ENCODE measurements at places on chromosomes 11 and 22. TPM values are rescaled to one million over a fixed set of nuclear protein-coding genes. Genes with fewer than 3 reads are reported as not detected.
A peak's percentile ranks its signal among the peaks of the same experiment; 100 is the strongest.

Gene PARVG
- 0.21 TPM for total RNA-seq

Gene VWA5A
- total RNA-seq: 42.9 TPM

Gene ATF4
- total RNA-seq: 315 TPM

Gene MS4A7
- total RNA-seq: not detected

Gene GGTLC2
- total RNA-seq: not detected

- no peaks in the 10 kb centered on the region for H3K36me3 ChIP-seq
- no peak overlapping the region for H3K4me3 ChIP-seq
- no peak for DNase-seq
These were observed 3.0 kb upstream of the SLCO2B1 start for GRCh38 chr11:75147875-75148263.

- H3K27me3 ChIP-seq: peaks cover 4% of the 10 kb centered on the region
- no peaks in the 10 kb centered on the region for H3K36me3 ChIP-seq
- H3K4me3 ChIP-seq: peak overlapping the region; percentile 45
- peaks cover 46% of the 10 kb centered on the region for H3K4me1 ChIP-seq
- DNase-seq: no peak
These were observed 43.6 kb upstream of the LINC01488 start for GRCh38 chr11:69437876-69438205.

DNA sequence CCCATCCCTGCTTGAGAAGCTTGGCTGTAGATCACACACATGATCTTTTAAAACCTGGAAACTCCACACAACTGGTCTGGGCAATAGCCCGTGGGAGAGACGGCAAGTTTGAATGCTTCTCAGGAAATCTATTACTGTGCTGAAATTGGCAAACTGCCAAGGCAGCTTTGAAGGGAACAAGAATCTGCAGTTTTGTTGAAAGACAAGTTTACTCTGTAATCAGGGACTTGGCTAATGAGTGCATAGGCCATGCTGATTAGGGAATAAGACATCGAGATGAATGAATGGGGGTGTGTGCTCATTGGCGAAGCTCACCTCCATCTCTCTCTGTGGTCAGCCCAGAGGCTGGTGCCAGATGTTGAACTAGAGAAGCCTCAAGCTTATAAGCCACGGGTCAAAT, 218.8 kb downstream of the HIPK3 start:
- H3K27me3 ChIP-seq: peaks cover 34% of the 10 kb centered on the region
- no peaks in the 10 kb centered on the region for H3K4me1 ChIP-seq
- no peak overlapping the region for H3K27ac ChIP-seq
- H3K4me3 ChIP-seq: no peak overlapping the region

DNA sequence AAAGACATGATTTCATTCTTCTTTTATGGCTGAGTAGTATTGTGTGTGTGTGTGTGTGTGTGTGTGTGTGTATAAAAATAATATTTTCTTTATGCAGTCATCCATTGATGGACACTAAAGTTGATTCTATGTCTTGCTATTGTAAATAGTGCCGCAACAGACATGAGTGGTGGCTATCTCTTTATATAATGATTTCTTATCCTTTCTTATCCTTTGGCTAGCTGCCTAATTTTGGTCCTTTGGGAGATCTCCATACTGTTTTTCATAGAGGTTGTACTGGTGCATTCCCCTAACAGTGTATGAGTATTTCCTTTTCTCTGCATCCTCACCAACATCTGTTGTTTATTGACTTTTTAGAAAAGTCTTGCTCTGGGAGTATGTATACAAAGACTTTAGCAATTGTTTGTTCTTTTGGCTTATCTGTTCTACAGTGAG, 107.0 kb downstream of the STIM1 start:
- no peak for DNase-seq
- H3K4me1 ChIP-seq: peaks cover 23% of the 10 kb centered on the region
- H3K27me3 ChIP-seq: no peaks in the 10 kb centered on the region

DNA sequence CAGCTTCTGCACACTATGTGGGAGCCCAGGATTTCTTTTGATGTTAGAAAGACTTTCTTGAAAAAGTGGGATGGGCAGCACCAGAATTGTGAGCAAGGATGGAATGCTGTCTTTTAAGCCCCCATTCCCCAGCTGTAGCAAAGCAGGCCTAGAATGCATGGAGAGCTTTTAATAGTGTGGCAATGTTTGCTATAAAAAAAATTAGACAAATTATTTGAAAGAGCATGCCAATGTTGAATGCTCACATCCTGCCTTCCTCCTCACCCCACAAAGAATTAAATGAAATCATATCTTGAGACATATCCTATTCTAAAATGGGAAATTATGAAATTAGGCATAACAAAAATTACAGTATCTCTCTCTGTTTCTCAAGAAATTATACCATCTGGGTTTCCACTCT, 154.7 kb downstream of the C11orf91 start:
- peaks cover 3% of the 10 kb centered on the region for H3K36me3 ChIP-seq
- no peak overlapping the region for H3K4me3 ChIP-seq
- H3K27me3 ChIP-seq: peaks cover 12% of the 10 kb centered on the region
- no peak overlapping the region for H3K27ac ChIP-seq
- H3K4me1 ChIP-seq: no peaks in the 10 kb centered on the region

DNA sequence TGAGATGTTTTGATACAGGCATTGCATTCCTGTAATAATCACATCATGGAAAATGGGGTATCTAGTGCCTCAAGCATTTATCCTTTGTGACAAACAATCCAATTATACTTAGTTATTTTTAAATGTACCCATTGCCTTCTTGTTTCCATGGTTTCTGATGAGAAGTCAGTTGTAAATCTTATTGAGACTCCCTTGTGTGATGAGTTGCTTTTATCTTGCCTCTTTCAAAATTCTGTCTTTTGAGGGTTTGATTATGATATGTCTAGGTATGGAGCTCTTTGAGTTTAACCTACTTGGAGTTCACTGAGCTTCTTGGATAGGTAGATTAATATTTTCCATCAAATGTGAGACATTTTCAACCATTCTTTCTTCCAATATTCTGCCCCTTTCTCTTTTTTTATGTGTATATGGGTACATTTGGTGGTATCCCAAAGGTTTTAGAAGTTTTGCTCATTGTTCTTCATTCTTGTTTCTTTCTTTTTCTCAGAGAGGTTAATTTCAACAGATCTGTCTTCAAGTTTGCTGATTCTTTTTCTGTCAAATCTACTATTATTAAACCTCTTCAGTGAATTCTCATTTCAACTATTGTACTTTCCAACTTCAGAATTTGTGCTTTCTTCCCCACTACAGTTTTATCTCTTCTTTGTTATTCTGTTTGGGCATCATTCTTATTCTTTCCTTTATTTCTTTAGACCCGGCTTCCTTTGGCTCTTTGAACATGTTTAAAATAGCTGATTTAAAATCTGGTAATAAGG, 13.7 kb downstream of the NAGA start:
- no peak overlapping the region for H3K4me3 ChIP-seq
- H3K36me3 ChIP-seq: peaks cover 24% of the 10 kb centered on the region
- no peak for DNase-seq
- no peak overlapping the region for H3K27ac ChIP-seq
- H3K27me3 ChIP-seq: no peaks in the 10 kb centered on the region

DNA sequence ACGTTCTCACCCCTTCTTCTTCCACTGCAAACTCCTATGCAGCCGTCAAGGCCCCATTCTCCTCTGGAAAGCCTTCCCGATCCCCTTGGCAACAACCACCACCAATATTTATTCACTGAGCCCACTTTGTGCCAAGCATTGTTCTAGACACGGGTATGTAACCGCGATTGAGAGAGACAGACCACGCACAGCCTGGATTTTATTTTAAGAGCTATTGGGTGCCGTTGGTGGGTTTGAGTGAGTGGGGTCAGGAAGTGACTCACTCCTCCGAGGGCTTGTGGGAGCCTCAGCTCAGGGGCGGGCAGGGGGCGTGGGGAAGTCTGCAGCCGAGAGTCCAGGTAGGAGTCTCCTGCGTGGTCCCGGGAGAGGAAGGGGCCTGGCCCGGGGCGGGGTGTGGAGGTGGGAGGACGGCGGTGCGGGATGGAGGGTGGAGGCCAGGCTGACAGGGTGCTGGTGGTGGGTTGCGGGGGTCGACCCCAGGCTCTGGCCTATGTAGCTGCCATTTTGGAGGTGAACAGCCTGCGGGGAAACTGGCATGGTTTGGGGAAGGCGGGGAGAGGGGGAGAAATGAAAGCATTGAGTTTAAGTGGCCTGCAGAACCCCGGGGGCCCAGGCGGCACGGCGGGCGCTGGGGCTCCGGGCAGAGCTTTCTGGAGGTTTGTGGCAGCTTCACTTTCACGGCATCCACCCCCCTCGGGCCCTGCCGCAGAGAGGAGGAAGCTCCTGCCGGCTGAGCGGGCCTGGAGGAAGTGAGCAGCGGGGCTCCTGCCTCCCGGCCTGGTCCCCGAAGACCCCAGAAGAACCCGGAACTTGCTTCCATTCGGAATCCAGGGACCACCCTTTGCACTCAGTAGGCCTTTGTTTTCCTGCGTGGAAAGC, 547 bp downstream of the PARVG start:
- H3K27ac ChIP-seq: no peak overlapping the region
- H3K4me1 ChIP-seq: peaks cover 12% of the 10 kb centered on the region

DNA sequence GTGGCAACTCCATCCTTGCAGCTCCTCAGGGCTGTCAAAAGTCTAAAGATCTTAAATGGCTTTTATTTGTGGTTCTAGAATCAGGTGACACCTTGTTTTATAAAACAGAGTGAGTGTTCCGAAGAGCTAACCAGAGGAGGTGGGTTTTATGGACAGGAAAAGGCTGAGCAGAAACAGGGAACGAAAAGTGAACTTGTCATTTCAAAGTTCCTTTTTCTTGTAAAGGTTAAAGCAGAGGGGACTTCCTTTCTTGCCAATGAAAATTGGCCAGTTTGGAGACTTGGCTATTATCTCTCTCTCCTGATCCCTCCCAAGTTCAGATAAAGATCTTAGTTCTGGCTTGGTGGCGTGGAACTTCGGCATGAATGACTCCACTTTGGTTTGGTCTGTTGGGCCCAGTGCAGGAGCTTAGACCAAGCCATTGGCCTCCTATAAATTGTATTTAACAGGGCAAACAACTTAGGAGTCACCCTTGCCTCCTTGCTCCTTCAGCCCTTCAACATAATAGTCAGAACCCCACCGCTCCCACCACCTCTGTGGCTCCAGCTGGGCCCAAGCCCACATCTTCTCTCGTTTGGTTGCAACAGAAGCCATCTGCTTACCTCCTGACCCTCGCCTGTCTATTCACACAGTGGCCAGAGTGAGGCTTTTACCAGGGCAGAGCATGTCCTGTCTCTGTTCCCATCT, 102.4 kb upstream of the THY1 start:
- DNase-seq: no peak
- H3K27ac ChIP-seq: no peak overlapping the region
- H3K4me3 ChIP-seq: no peak overlapping the region
- peaks cover 45% of the 10 kb centered on the region for H3K27me3 ChIP-seq

DNA sequence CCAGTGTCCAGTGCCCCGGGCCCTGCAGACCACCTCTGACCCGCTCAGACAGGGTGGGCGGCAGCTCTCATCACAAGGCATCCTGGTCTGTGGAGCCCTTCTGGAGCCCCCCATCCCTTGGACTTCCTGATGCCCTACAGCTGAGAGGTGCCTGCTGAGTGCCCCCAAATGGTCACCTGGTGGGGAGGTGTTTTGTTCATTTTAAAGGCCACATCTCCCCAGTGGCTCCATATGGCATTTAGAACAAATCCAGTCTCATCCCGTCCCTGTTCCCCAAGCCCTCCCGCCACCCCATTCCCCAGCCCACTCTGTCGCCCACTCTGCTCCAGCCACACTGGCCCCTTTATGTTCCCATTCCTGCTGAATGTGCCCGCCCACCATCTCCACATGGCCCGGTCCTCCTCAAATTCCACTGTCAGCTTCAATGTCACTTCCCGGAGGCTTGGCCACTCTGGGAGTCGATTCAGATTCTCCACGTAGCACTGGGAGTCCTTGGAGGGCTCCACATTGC, 32.8 kb downstream of the OSBPL5 start:
- no peak overlapping the region for H3K4me3 ChIP-seq
- no peak overlapping the region for H3K27ac ChIP-seq
- no peaks in the 10 kb centered on the region for H3K4me1 ChIP-seq
- H3K27me3 ChIP-seq: no peaks in the 10 kb centered on the region
- no peak for DNase-seq

DNA sequence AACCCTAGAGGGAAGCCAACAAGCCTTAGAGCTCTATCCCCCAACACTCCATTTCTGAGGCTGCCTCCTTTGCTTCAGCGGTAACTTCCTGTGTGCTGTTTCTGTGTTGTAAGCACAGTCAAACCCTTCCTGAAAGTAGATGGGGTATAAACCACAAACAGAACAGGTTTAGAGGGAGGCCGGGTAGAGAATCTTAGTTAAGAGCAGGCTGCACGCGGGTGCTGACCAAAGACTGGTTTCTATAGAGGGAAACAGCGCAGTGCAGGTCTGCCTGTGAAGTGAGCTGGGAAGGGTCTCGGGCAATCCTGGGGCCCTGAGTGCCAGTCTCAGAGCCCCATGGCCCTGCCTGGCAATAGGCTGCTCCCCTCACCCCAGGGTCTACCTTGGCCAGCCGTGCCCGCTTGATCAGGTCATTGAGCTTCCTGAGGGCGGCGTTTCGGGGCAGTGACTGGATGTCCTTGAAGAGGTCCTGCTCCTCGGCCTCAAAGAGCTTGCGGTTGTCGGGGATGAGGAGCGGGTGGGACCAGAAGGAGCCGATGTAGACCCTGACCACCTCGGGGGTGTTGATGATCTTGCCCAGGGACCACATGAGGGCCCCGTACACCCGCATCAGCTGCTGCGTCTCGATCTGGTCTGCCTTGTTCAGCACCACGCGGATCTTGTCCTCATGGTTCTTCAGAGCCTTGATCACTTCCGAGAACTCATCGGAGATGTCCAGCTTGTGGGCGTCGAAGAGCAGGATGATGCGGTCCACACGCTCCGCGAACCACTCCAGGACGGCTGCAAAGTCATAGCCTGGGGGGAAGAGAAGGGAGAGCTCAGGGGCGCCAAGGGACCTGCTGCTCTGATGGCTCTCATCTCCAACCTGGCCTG, 15.3 kb upstream of the CDC42BPG start:
- DNase-seq: no peak
- H3K36me3 ChIP-seq: peaks cover 4% of the 10 kb centered on the region
- no peaks in the 10 kb centered on the region for H3K27me3 ChIP-seq
- no peak overlapping the region for H3K4me3 ChIP-seq
- H3K27ac ChIP-seq: peak overlapping the region; percentile 34
- peaks cover 15% of the 10 kb centered on the region for H3K4me1 ChIP-seq

GRCh38 chr22:26479792-26480610, 3.6 kb downstream of the HPS4 start:
- H3K36me3 ChIP-seq: peaks cover 11% of the 10 kb centered on the region
- peaks cover 41% of the 10 kb centered on the region for H3K4me1 ChIP-seq
- no peak for DNase-seq
- peak overlapping the region; percentile 97 for H3K4me3 ChIP-seq

DNA sequence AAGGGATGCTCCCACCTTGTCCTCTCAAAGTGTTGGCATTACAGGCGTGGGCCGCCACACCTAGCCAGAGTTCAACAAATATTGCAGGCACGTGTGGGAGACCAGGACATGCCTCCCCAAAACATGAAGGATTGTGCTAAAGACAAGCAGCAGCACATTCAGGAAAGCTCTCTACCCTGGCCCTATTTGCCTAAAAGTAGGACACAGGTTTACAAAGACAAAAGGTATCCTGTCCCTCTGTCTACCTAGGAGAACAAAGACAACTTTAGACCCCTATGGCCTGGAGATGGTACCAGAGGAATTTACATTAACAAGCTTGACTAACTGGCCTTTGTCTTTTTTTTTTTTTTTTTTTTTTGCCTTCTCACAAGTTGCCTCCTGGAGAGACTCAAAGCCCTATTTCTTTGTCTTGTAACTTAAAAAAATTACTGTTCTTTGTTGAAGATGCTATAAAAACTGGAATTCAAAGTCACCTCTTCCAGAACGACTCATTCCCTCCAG, 859 bp upstream of the ACCS start:
- peaks cover 5% of the 10 kb centered on the region for H3K36me3 ChIP-seq
- H3K27me3 ChIP-seq: peaks cover 8% of the 10 kb centered on the region
- H3K27ac ChIP-seq: peak overlapping the region; percentile 90

Measured in type B pancreatic cell (in vitro differentiated cells).